Psoas muscle (tissue), 8 donors: ENCODE measurements at places on chromosomes 11 and 22.

DNA sequence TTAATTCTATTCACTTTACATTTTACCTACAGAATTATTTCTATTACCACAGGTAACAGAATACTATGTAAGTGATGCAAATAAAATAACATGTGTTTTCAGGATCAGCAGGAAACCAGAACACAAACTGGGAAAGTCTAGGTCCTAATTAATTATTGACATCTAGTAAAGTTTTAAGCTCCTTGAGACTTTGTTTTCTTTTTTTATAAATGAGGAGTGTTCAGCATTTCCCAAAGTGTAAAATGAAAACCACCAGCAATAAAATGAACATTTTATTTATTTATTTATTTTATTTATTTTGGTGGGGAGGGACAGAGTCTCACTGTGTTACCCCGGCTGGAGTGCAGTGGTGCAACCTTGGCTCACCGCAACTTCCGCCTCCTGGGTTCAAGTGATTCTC, 123.6 kb downstream of the ARHGAP42 start:
- DNase-seq, result no peak
- H3K27me3 ChIP-seq, result no peaks in the 10 kb centered on the region
- no peak overlapping the region for H3K27ac ChIP-seq

DNA sequence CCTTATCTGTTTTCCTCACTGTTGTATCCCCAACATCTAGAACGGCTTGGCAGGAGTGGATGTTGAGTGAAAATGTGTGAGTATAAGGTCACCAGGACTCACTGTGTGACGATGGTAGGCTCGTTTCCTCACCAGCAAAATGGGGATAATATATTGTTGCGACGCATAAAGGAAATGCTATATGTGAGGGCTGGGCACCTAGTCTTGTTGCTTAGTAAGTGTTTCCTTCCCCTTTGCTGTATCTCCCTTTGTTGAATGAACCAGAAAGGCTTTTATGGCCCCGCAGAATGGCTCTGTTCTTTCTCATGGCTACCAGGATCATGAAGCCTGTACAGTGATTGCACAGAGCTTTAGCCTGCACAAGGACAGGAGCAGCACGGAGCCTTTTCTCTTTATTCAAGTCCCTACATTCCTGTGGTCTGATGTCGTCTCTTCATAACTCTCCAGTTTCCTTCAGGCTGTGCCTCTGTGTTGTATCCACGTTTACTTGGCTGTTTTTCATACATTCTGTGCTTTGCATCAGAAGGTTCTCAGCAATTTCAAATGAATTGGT, 5.4 kb downstream of the TNRC6B start:
- H3K4me1 ChIP-seq, result peaks cover 87% of the 10 kb centered on the region
- no peaks in the 10 kb centered on the region for H3K27me3 ChIP-seq
- H3K36me3 ChIP-seq, result no peaks in the 10 kb centered on the region
- peak overlapping the region; percentile 82 for H3K27ac ChIP-seq
- no peak for DNase-seq

DNA sequence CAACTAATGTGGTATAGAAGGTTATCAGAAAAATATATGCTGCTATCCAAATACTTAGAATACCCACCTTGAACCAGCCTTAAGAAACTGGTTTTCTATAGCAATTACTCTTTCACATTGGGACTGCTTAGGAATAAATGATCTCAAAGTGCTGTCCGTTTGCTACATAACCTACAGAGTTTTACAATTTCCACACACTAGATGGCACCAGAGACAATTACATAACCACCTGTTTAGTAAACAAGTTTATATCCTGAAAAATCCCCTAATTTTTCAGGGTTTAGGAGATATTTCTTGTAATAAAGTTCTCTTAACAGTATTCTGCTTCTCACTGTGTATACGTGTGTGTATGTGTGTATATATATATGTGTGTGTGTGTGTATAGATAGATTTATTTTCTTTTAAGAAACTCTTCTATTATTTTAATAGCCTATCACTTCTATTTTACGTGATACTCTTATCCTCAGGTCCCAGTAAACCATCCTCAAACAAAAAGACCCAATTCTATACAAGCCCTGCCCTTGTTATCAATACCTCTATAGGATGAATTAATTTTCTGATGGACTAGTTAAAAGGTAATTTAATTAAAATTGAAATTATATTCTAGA, 6.7 kb upstream of the OR5I1 start:
- H3K27ac ChIP-seq, result no peak overlapping the region
- H3K36me3 ChIP-seq, result no peaks in the 10 kb centered on the region
- no peaks in the 10 kb centered on the region for H3K4me1 ChIP-seq
- no peaks in the 10 kb centered on the region for H3K27me3 ChIP-seq

DNA sequence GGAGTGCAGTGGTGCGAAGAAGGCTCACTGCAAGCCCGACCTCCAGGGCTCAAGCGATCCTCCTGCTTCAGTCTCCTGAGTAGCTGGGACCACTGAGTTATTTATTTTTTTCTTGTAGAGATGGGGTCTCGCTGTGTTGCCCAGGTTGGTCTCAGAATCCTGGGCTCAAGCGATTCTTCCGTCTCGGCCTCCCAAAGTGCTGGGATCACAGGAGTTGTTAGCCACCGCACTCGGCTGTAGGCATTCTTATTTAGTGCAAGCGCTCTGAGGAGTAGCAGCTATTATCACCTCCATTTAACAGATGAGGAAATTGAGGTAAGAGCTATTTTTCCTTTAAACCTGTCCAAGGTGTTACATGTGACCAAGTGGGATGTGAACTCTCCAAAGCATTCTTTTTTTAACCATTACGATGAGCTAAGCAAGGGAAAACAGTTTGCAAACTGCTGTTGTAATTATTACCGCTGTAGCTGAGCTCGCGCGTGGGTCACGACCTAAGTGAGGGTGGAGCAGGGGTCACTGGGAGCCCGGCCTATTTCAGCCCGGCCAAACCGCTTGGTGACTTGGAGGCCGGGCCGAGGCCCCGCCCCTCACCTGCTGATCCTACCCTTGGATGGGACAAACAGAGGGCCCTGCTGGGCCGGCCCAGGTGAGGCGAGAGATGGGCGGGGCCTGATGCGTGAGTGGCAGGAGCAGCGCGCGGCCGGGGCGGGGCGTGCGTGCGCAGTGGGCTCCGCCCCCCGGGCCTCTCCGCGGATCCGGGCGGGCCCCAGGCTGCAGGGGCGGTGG, 449 bp upstream of the KREMEN1 start:
- DNase-seq, result peak; percentile 86
- H3K4me3 ChIP-seq, result peak overlapping the region; percentile 81
- no peak overlapping the region for H3K27ac ChIP-seq
- peaks cover 42% of the 10 kb centered on the region for H3K4me1 ChIP-seq

- H3K4me1 ChIP-seq, result no peaks in the 10 kb centered on the region
- no peaks in the 10 kb centered on the region for H3K36me3 ChIP-seq
- no peak overlapping the region for H3K4me3 ChIP-seq
- no peak overlapping the region for H3K27ac ChIP-seq
These were observed 901.4 kb upstream of the API5 start for GRCh38 chr11:42410251-42410955.

DNA sequence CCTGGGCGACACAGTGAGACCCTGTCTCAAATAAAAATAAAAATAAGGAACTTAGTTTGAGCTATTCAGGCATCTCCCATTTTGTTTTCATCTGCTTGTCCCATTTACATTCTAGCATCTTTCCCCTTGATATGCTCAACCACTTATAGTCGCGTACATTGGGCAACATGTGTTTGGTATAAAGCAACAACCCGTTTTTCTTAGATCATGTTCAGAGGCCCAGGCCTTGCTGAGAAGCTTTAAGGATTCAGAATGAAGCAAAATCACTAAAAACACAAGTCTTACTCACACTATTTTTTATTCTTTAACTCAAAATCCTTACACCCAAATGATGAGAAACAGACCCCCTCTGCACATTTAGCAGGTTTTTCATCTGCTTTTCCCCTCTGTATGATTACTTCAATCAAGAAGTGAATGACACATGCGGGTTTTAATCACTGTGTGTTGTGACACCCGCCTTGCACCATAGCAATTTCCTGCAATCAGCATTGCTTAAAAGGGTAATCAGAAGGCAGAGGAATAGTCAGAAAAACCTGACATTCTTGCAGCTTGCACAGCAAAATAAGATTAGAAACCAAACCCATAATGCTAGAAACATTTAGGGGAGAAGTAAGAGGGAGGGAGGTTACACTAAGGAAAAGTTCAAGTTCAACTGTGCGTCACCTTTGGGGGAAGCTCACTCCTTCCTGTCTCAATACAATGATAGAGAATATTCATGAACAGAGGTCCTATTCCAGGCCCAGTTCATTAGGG, 25.9 kb downstream of the ALG9 start:
- peaks cover 11% of the 10 kb centered on the region for H3K4me1 ChIP-seq
- peaks cover 88% of the 10 kb centered on the region for H3K36me3 ChIP-seq
- H3K4me3 ChIP-seq, result no peak overlapping the region
- no peak for DNase-seq

- no peaks in the 10 kb centered on the region for H3K27me3 ChIP-seq
- H3K4me1 ChIP-seq, result no peaks in the 10 kb centered on the region
- H3K36me3 ChIP-seq, result no peaks in the 10 kb centered on the region
- no peak for DNase-seq
These were observed 85.2 kb downstream of the BUD13 start for GRCh38 chr11:116687458-116688201.

DNA sequence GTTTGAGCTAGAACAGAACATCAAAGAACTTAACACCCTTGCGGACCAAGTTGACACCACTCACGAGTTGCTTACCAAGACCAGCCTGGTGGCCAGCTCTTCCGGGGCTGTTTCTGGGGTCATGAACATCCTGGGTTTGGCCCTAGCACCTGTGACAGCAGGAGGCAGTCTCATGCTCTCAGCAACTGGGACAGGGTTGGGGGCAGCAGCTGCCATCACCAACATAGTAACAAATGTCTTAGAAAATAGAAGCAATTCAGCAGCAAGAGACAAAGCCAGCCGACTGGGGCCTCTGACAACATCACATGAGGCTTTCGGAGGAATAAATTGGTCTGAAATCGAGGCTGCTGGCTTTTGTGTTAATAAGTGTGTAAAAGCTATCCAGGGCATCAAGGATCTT, 8.7 kb downstream of the APOL5 start:
- H3K4me1 ChIP-seq, result no peaks in the 10 kb centered on the region
- no peaks in the 10 kb centered on the region for H3K27me3 ChIP-seq

GRCh38 chr11:1197886-1198560, 24.8 kb upstream of the MUC5B start:
- H3K27me3 ChIP-seq, result peaks cover 61% of the 10 kb centered on the region
- no peak overlapping the region for H3K4me3 ChIP-seq
- no peaks in the 10 kb centered on the region for H3K36me3 ChIP-seq

DNA sequence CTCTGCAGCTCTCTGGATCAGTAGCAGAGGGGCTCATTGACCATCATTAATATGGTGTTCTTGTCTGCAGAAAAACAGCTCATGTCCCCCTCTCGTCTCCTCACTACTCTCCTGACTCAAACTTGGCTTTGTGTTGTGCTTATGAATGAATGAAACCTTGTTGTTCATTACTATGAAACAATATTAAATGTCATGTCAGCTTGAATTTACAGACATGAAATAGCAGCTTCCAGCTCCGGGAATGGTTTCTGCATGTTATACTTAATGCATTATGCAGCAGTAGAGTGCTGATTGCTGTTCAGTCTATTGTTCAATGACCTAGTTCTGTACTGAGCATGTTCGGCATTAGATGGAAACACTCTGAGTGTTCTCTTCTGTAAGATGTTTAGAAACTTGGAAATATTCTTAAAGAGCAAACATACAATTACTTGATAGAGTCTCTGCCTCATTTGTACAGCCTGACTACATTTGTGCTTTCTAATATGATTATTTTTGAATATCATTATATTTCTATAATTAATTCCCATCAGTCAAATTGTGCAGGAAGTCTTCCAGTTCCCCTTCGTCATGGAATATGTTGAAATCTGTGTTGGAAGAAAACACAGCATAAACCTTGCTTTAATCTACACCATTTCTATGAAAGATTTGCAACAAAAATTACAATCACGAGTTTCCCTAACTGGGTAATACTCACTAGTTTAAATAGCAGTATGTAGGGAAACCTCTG, 340.4 kb downstream of the SOX6 start:
- peaks cover 61% of the 10 kb centered on the region for H3K4me1 ChIP-seq
- no peaks in the 10 kb centered on the region for H3K36me3 ChIP-seq
- H3K27me3 ChIP-seq, result no peaks in the 10 kb centered on the region
- H3K27ac ChIP-seq, result peak overlapping the region; percentile 38

- peaks cover 12% of the 10 kb centered on the region for H3K36me3 ChIP-seq
- no peak overlapping the region for H3K4me3 ChIP-seq
- H3K4me1 ChIP-seq, result peaks cover 17% of the 10 kb centered on the region
- no peaks in the 10 kb centered on the region for H3K27me3 ChIP-seq
- H3K27ac ChIP-seq, result peak overlapping the region; percentile 33
These were observed 124.0 kb downstream of the ETS1 start for GRCh38 chr11:128463371-128463829.

GRCh38 chr11:3202305-3202704, 16.3 kb downstream of the MRGPRG start:
- peaks cover 38% of the 10 kb centered on the region for H3K27me3 ChIP-seq
- H3K36me3 ChIP-seq, result no peaks in the 10 kb centered on the region
- no peak overlapping the region for H3K27ac ChIP-seq
- H3K4me1 ChIP-seq, result no peaks in the 10 kb centered on the region
- peak; percentile 45 for DNase-seq

DNA sequence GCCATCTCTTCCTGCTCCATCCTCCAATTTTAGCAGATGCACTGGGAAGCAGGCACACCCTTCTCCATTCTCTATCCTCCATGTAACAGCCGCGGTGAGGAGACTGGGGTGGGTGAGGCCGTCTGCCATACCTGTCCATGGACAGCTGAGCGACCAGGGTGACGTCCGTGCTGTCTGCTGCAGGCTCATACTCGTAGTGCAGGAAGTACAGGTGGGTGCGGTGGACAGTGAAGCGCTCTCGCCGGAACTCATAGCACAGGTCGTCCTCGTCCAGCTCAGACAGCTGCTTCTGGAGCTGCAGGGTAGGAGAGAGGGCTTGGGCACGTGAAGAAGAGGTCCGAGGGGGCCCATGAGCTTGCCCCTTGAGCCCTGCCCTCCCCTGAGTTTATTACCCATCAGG, 257.8 kb upstream of the SYN3 start:
- H3K36me3 ChIP-seq, result no peaks in the 10 kb centered on the region
- no peak overlapping the region for H3K27ac ChIP-seq
- DNase-seq, result no peak
- H3K4me3 ChIP-seq, result no peak overlapping the region
- no peaks in the 10 kb centered on the region for H3K27me3 ChIP-seq

DNA sequence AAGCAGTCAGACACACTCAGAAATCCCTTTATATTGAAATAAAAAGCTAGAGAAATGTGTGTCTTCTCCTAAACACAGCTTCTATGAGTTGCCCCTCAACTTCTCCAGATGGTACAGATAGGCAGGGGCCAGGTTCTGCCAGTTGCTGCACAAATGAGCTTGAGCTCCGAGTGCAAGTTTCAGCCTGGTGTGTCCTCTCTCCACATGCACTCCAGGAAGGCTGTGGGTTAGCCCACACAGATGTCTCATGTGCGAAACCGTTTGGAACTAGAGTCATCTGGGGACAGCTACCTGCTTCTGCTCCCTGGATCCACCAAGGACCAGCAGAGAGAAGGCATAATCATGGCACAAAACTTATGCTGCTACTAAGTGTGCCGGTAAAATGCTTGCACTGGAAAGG, 812.6 kb downstream of the OPCML start:
- peaks cover 7% of the 10 kb centered on the region for H3K27me3 ChIP-seq
- no peaks in the 10 kb centered on the region for H3K4me1 ChIP-seq
- no peaks in the 10 kb centered on the region for H3K36me3 ChIP-seq
- DNase-seq, result no peak
